ENCODE measurements at places on chromosomes 4 and X.

- DNase-seq, result peak; percentile 85
These were observed 64.9 kb downstream of the N4BP2 start for GRCh38 chr4:40121515-40121914.

DNA sequence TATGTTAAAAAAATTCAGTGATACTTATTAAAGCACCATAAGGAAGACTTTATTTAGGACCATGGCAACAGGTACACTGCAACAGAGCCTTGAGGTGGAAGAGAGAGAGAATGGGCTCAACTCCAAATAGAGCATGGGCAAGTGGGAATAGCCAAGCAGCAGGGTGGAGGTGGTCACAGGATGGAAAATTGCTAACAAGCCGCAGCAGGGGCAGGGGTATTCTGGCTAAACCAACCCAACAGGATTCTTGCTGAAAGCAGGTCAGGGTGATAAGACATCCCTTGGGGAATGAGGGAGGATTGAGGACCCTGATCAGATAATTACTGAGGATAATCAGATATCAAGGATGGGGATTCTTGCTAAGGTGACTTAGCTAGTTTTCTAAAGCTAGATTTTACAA lies 177.5 kb downstream of the ZIC3 start:
- DNase-seq, result no peak

DNA sequence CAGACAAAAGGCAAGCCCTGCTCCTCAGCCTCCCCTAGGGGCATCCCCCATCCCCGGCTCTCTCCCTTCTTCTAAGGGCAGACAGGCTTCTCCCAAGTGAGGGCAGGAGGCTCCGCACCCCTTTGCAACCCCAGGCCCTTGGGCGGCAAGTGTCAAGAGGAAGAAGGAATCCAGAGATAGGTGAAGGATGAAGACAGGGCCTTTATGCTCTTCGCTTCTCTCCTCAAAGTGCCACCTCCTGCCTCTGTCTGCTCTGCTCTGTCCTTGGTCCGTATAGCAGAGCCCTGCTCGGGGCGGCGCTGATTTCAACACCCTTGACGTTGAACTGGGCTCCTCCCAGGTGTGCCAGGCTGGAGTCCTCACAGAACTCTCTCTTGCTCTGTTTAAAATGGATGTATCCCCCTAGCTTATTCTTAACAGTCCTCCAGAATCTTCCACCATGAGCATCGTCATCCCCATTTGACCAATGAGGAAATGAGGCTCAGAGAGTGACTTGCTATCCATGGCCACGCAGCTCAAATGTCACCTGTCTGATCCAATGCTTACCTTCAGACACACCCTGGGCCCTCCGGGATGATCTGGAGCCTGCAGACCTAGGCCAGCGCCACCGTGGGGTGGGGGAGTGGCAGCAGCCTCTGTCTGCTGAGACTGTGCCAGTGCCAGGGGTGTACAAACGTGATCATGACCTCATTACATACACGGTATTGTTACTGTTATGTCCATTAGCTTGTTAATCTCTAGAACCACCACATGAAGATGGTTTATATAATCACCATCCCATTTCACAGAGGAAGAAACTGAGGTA lies 99.8 kb downstream of the PHKA2 start:
- DNase-seq, result no peak

GRCh38 chr4:71206763-71207162 lies 132.1 kb upstream of the SLC4A4 start:
- peak; percentile 88 for DNase-seq

DNA sequence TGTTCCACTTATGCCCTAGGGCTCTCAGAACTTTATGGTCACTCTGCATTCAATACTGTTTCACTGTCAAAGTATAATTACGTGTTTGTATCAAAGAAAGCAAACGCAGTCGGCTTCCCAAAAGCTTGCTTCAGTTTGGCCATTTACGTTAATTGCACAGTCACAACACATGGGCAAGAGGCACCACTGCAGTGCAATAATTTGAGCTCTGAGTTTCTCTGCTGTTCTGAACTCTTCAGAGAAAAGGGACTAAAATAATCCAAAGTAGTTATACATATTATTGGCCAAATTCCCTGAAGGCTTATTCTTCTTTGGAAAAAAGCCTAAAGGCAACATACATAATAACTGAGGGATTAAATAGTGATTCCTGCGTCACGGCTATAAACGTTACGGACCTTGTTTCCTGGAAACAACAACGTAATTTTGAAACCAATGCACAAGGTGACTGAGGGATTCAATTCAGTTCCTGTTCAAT lies 51.3 kb downstream of the RNF150 start:
- no peak for DNase-seq

- DNase-seq, result no peak
These were observed 801.9 kb downstream of the TECRL start for GRCh38 chr4:63607169-63607872.

DNA sequence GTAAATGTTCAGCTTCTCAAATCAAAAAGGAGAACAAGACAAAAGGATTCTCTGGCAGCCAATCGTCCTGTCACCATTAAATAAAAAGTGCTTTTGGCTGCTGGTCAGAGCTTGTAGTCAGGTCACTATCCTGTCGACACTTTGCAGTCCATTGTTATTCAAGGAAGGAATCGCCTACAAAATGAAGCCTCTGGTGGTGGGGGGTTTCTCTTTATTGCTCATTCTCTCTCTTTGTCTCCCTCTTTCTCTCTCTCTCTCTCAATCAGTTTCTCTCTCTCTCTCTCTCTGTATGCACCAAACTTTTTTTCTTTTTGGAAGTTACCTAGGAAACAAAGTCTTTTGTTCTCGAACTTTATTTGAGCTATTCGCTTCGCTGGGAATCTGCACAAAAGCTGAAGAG lies 17.6 kb upstream of the SCML1 start:
- DNase-seq, result no peak

Measured in fibroblast of skin of right biceps (primary cell).